ENCODE measurements at places on chromosomes 2 and 18. TPM values are rescaled to one million over a fixed set of nuclear protein-coding genes. Genes with fewer than 3 reads are reported as not detected.

The SMAD4 gene
- total RNA-seq: 91.9 TPM

DNA sequence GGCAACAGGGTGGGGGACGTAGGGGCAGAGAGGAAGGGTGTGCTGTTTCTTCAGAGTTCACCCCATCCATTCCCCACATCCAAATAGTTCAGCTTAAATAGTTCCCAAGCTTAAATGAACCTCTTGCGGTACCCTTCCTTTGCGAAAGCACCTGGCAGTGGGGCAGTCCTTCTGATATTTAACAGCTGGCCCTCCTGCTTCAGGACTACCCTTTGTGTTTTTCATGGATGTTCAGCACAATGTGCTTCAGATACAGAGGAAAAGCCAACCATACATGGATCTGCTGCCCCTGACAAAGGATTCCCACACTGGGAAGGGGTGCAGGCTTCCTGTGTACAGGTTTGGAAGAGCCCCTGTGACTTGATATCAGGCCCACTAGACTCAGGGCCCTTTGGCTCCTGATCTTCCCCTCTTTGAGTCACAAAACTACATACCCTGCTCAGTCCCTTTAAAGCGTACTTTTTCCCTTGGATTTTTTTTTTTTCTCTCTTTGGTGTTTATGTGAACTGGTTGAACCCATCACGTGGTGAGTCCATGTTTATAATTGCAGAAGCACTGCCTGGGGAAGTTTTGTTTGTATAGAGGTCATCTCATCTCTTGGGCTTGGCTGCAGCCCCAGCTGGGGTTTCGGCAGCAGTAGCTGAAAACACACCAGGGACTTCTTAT lies 45.3 kb upstream of the IGFBP5 start:
- DNase-seq: no peak

GRCh38 chr2:105864262-105864661 lies 119.5 kb downstream of the NCK2 start:
- DNase-seq: no peak

DNA sequence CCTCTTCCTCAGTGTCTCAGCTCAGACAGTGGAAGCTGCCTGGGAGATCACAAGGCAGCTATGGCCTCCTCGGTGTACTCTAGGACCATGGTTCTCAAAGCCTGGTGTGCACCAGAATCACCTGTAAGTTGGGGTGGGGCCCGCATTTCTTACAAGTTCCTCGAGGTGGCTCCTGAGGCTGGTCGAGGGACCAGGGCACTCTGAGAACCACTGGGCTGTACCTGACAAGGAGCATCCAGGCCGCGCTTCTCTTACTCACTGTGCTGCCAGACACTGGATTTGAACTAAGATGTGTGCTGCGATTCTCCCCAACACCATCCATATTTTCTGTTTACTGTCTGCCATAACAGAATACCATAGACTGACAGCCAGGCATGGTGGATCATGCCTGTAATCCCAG lies 59.5 kb downstream of the DIPK1C start:
- DNase-seq: no peak

The ALPI gene
- not detected for total RNA-seq

DNA sequence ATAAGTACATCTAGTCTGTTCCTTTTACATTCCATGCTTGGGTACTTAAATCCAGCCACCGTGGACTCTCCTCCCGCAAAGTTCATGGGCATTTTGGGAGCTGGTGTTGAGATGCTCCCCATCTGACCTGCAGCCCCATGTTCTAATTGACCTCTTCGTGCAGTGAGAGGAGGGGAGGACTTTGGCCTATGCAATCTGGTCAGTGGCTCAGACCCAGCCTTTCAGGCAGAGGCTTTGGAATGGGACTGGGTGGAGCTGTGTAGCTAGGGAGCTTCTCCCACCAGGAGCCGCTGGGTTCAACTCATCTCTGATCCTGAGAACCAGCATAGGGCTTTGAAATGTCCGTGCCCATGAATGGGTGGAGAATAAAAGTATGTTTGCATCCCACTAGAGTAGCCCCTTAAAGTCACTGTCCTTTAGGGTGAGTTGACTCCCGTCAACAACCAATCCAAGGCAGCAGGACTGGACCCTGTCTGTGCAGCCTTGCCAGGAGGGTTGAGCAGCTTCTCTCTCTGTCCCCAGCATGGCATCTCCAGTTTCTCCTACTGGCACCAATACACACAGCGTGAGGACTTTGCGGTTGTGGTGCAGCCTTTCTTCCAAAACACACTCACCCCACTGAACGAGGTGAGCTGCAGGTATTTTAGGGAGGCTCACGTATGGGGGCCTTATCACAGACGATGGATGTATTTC lies 120.0 kb upstream of the PPP1CB start:
- DNase-seq: no peak

- no peak for DNase-seq
Measured at GRCh38 chr2:36060133-36060532, 295.4 kb upstream of the CRIM1 start.

The FAM124B gene
- not detected for total RNA-seq

- peak; percentile 16 for DNase-seq
Measured at GRCh38 chr2:171086352-171087290, 74.1 kb downstream of the TLK1 start.

The PKDCC gene
- 8.5 TPM for total RNA-seq

DNA sequence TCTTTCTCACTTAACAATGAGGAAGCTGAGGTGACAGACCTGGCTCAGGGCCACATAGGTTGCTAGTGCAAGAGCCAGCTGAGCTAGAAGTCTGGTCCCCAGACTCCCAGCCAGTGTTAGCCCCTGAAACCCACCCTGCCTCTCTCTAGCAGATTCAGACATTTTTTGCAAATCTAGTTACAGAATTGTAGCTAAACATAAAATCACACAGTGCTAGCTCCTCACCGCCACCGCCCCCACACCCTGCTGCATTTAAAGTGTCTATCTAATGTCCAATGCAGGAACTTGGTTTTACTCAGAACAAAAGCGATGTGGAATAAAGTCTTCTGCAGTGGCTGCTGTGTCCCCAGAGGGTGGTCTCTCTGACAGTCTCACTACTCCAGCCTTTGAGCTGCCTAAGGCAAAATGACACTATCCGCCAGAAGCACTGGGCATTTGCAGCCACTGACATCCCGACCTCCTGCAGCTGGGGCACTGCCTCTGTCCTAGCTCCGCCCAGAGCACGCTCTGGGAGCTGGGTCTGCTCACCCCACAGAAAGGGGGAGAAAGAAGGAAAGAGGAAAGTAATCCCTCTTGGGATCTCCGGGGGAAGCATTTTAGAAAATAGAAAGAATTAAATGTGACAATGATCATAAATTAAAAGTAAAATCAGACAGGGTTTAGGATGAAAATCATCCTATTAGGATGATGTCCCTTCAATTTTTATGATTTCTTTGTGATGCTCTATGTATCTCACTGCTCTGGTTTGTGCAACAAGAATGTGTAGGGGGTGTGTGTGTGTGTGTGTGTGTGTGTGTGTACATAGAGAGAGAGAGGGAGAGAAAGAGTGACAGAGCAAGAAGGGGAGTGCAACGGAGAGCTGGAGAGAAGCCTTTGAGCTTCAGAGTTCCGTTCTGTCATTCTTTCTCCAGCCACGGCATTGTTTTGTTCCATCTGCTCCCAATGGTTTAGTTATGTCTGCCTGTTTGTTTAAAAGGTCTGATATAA lies 50.5 kb upstream of the ST8SIA3 start:
- DNase-seq: no peak

The SERPINE2 gene
- total RNA-seq: 84.9 TPM

- DNase-seq: no peak
Measured at GRCh38 chr18:7642331-7642890, 75.3 kb downstream of the PTPRM start.

DNA sequence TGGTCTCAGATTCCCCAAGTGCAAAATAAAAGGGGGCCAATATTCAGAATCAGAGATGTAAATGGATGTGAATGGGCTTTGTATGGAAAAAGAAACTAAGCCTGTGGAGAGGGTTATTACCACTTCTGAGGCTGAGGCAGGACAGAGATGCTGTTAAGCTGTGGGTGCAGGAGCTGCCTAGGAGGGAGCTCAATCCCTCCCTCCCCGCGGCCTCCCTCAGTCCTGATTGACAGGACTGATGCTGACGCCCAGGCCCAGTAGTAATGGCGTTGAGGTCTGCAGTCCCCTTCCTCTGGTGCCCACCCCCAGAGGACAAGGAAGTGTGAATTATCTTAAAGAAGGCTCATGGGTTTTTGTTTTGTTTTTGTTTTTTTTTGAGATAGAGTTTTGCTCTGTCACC lies 40.4 kb downstream of the PSD4 start:
- DNase-seq: no peak

The CAVIN2 gene
- 0.21 TPM for total RNA-seq

DNA sequence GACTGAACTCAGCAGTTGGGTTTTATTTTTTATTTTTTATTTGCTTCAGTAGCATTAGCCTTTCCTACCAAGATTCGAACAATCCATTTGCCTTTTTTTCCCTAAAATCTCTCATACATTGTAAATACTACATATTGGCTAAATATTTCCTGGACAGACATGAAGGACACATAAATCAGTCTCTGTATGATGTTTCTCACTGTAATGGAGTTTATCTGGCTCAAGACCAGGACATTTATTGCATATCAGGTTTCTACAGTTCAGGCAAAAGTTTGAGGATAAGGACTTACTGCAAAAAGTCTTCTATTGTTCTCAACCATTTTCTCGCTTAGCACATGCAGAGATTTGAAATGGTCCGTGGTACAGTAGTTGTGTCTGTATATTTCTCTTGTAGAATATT lies 3.3 kb downstream of the CLUL1 start:
- no peak for DNase-seq

Data from kidney epithelial cell (primary cell).